ENCODE measurements at places on chromosomes 7 and 10.

GRCh38 chr7:137564677-137565076 lies 221.1 kb upstream of the PTN start:
- DNase-seq, result no peak

- no peak for DNase-seq
These were observed 965 bp upstream of the PROSER2 start for GRCh38 chr10:11822026-11822756.

GRCh38 chr7:152504367-152504766 lies 68.6 kb upstream of the KMT2C start:
- no peak for DNase-seq

GRCh38 chr10:97644936-97645335 lies 4.5 kb downstream of the PI4K2A start:
- DNase-seq, result no peak

DNA sequence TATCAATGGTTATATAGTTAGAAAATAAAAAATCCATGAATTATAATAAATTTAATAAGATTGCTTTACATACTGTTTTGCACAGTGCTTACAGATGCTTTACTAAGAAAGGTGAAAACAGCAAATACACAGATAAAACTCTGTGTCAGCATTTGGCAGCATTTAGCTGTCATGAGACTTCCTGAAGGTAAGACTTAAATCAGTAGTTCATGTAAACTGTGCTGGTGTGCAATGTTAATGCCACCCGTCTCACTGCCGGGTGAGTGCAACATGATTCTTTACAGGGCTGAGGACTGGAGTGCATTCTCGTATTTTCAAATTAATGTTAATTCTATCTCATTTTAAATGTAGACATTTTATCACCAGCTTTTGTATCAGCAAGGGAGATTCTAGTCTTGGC lies 326.2 kb upstream of the POT1 start:
- no peak for DNase-seq

DNA sequence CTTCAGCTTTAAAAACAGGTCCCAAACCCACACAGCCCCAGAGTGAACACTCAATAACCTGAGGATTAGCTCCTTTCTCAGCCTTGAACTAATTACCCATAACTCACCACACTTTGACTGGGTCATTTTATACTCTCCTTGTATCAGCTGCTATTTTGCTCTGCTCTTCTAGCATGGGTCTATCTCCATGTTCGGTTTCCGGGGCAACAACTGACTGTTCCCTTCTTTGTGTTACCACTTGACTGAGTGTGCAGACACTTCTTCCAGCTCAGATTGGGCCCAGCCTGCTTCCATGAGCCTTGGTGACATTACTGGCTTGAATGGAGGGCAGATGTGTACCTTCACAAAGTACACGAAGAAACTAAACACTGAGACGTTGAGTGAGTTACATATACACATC lies 31.5 kb upstream of the PRPS1L1 start:
- no peak for DNase-seq

DNA sequence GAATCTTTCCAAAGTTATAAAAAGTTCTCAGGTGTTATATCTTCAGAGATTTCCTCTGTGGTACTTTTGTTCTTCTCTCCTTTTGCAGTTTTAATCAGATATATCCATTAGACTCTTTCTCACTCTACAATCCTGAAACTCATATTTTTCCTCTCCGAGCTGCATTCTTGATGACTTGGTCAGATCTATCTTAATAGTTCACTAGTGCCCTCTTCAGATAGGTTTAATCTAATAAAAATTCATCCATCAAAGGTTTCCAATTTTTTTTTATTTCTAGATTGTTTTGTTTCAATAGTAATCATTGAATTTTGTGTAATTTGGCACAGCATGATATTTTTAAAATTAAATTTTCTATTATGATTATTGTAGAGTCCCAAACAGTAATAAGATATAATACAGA lies 21.8 kb upstream of the DGKB start:
- no peak for DNase-seq

DNA sequence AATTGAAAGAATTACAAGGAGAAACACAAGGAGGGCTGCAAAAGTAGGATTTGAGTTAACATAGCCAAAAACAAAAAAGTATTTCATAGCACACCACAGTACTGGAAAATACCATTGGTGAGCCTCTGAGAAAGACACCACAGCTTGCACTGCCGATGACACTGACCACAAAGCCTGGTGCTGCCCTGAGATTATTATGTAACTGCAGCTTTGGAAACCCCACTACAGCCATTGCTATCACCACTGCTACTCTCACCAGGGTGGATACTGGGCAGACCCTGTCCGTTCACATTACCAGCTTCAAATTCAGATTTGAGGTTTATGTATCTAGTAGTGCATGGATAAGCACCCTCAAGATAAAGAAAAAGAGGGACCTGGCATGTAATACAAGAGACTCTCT lies 1246.7 kb upstream of the SORCS1 start:
- no peak for DNase-seq

GRCh38 chr7:98200364-98200763 lies 10.9 kb upstream of the BHLHA15 start:
- DNase-seq, result no peak

GRCh38 chr10:117670116-117670904 lies 127.8 kb downstream of the EMX2 start:
- no peak for DNase-seq

DNA sequence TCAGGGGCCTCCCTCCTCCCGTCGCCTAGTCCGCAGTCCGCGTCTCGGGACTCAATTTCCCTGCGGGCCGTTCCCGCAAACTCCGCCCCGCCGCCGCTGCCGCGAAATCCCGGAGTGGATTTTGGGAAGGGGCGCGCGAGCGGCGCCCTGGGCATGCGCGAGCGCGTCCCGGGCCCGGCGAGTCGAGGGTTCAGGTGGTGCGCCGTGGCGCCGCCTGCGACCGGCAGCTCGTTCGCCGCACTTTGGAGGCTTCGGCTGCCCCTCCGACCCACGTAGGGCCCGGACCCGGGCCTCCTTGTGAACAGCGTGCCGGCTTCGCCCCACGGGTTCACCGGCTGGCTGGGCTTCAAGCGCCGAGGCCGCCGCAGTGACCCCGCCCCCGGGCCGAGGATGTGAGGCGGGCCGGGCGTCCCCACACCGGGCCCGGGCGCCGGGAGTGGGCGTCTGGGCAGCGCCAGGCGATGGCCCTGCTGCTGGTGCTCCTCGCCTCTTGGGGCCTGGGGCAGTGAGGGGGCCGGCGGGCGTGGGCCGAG lies at the start of gene PLEKHA8:
Gene PLEKHA8, plus strand, starts transcription at position 197 of the 533 bp plus-strand sequence. CDS start 351 bp downstream, outside the sequence.
- peak; percentile 97 for DNase-seq

GRCh38 chr7:38229884-38230642 lies 43.4 kb downstream of the TARP start:
- DNase-seq, result no peak

GRCh38 chr10:30390207-30390606 lies 41.1 kb upstream of the MTPAP start:
- DNase-seq, result no peak

GRCh38 chr10:78931321-78932053 lies 137.3 kb upstream of the ZMIZ1 start:
- no peak for DNase-seq

DNA sequence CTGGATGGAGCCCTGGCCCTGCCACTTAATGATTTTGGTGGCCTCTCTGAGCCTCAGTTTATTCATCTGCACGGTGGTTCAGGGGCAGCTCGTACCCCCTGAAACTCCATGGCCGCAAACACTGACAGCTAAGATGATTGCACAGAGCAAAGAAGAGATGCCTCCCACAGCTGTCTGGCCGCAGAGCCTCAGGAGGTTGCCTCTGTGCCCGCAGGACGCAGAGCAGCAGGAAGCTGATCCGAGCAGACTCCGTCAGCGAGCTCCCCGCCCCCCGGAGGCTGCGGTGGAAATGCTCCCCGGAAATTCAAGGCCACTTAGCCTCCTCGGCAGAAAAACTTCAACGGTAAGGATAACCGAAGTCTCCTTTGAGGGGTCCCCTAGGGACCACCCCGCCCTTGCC lies 30.2 kb upstream of the C10orf53 start:
- DNase-seq, result no peak

GRCh38 chr7:151863386-151864079 lies 13.4 kb downstream of the PRKAG2 start:
- DNase-seq, result no peak

GRCh38 chr10:130929422-130930325 lies 381.8 kb downstream of the TCERG1L start:
- DNase-seq, result no peak

DNA sequence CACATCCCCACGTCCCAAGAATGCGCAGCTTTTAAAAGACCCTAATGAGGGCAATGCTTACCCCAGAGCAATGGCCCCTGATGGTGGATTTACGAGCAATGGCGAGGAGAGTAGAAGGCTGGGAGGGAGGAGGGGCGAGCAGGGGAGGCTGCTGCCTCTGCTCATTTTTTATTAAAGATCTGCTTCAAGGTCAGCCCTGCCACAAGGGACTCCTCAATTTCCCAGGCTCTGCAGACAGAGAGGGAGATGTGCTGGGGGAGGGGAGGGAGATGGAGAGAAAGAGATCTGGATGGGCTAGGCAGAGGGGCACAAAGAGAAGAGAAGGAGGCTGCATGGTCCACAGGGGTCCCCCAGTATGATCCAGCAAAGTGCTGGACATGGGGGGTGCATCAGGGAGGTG lies 7.8 kb upstream of the SRRM3 start:
- DNase-seq, result no peak

GRCh38 chr7:25549271-25549921 lies 321.1 kb upstream of the NPVF start:
- no peak for DNase-seq

GRCh38 chr7:119594956-119595355 lies 678.0 kb upstream of the KCND2 start:
- no peak for DNase-seq

GRCh38 chr7:135385209-135385608 lies 124.7 kb downstream of the CNOT4 start:
- no peak for DNase-seq

- peak; percentile 31 for DNase-seq
These were observed 69.3 kb downstream of the ALOX5 start for GRCh38 chr10:45443101-45444009.

- no peak for DNase-seq
These were observed 251.8 kb upstream of the NFE2L3 start for GRCh38 chr7:25900245-25900644.

DNA sequence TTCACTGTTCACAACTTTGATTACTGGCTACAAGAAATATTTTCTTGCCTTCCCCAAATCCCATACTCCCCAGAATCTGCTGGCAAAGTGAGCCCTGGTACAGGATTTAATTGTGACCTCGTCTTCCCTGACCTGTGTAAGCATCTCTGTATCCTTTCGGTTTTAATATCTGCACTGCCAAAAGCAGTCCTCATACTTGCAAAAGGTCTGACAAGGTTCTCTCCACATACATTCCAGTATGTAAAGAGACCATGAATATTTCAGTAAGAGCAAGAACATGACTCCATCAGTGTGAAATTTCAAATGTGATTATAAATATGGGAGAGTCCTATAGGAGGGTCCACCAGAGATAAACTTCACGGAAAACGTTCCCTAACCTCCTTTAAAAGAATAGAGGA lies 134.0 kb upstream of the TCF7L2 start:
- no peak for DNase-seq

GRCh38 chr10:124035928-124036558 lies 57.4 kb downstream of the CHST15 start:
- peak; percentile 65 for DNase-seq

- no peak for DNase-seq
These were observed 85.5 kb downstream of the NKX6-2 start for GRCh38 chr10:132700156-132701098.

DNA sequence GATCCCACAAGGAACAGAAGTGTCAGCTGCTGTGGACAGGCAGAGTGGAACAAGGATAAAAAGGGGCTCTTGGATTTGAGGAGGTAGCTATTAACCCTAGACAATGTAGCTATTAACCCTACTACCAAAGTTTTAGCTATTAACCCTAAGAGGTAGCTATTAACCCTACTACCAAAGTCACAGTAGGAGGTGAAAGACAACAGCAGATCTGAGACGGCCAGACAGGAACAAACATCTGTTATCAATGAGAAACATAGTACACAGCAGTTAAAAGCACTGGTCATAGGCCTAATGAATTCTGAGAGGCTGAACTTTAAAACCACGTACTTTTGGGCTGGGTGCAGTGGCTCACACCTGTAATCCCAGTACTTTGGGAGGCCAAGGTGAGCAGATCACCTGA lies 11.9 kb downstream of the ERCC6 start:
- no peak for DNase-seq

DNA sequence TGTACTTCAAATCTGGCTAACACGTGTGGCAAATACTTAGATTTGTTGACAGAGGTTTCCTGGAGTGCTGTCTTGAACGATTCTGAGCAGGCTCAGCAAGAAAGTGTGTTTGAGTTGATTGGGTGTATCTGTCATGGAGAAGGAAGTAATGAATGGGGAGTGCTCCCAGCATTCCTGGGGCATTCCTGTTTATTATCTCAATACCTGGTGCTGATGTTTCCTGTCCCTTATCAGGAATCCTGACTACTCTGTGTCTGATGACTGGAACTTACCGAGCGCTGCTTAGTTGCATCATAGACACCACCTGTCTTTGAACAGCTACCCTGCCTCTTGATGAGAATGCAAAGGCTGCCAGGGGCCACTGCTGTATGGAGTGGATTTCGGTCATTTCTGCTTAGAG lies 41.0 kb upstream of the TMEM248 start:
- no peak for DNase-seq

DNA sequence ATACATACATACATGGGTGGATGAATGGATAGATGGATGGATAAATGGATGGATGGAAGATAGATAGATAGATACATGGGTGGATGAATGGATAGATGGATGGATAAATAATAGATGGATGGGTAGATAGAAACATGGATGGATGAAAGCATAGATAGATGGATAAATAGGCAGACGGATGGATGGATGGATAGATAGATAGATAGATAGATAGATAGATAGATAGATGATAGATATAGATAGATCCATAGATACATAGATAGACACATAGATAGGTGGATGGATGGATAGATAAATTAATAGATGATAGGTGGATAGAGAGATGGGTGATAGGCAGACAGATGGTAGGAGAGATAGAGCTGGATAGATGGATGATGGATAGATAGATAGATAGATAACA lies 68.5 kb downstream of the FAM204A start:
- DNase-seq, result no peak

GRCh38 chr10:24894309-24894708 lies 58.1 kb downstream of the PRTFDC1 start:
- DNase-seq, result no peak

- no peak for DNase-seq
These were observed 48.3 kb downstream of the ZMIZ1 start for GRCh38 chr10:79116801-79117723.

- DNase-seq, result no peak
These were observed 35.8 kb downstream of the VWA2 start for GRCh38 chr10:114274616-114275453.

DNA sequence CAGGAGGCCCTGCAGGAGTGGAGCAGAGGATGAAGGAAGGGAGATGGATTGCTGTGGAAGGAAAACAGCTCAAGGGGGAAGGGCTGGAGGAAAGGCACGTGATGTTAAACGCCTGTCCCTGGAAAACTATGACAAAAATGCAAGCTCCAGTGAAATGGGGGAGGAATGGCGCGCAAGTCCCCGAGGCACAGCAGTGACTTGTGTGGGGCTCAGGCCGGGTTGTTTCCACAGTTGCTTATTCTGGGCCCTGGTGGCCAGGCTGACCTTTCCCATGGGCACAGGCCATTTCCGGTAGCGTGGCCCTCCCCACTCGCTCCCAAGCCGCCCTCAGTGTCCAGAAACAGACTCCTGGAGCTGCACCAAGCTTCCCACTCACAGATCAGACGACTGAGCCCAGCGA lies 68.1 kb upstream of the PDGFA start:
- DNase-seq, result no peak

All from liver (tissue), 10 donors.